T-helper 22 cell (primary cell): ENCODE measurements at places on chromosomes 2 and 18.

- DNase-seq = no peak
Observed at GRCh38 chr18:37560003-37560402, 5.6 kb downstream of the CELF4 start.

DNA sequence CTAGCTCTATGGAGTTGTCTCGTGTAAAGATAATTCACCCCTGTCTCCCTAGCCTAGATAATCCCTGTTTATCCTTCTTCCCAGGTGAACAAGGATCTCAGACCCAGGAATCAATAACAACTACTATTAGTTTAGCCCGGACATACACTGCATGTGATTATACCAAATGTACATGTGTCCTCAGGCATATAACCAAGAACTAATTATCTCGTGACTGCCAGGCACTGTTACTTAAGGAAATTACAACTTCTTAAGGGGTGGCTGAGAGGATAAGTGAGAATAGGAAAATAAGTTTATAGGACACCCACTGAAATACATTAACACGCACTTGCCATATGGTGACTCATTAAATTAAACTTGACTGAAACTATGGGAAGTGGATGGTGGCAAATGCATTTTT, 126.6 kb downstream of the CNTNAP5 start:
- DNase-seq = no peak

DNA sequence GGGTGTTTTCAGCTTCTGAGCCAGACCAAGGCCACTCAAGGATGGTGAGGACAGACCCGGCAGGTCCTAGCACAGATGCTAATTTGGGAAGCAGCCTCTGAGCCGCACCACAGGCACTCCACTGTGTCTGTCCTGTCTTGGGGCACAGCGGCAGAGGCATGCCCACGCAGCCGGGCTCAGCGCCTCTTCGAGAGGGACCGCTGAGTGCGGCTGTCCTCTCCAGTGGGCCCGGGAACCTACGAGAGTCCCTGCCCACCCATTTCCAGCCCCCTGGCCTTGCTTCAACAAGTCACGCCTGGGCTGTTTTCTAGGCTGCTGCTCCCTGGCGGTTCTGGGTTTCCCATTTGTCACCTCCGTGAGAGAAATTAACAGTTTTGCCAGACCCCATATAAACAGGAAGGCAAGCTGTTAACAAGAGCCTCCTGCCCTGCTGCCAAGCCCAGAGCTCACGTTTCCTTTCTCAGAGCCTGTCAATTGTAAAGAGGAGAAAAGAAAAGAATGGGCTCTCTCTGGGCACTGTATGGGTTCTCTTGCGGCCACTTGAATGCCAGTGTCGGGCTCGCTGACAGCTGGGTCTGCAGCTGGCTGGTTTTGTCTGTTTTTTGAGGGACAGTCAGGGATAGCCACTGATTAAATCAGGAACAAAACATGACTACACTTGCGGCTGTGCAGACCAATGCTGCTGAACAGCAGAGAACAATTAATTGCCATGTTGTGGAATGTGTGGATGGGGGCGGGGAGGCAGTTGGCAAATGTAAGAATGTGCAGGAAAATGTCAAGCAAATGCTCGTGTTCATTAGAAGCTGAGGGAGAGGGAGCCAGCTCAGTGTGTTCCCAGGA, 30.6 kb downstream of the TMEM17 start:
- DNase-seq = no peak

DNA sequence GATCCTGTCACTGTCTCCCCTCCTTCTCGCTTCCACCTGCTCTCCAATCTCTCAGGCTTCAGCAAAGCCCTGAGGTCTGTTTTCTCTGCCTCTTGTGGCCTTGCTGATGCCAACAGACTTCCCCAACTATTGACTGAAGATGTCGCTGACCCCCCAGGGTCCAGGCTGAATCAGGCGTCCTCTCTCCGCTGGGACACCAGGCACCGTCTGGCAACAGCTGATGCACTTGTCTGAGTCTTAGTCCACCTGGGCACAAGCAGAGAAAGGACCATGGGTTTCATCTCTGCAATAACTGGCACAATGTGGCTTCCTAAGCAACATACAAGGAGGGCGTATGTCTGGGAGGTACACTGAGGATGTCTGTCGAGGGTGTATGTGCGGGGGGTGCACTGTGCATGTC, 248.7 kb upstream of the MYT1L start:
- no peak for DNase-seq

DNA sequence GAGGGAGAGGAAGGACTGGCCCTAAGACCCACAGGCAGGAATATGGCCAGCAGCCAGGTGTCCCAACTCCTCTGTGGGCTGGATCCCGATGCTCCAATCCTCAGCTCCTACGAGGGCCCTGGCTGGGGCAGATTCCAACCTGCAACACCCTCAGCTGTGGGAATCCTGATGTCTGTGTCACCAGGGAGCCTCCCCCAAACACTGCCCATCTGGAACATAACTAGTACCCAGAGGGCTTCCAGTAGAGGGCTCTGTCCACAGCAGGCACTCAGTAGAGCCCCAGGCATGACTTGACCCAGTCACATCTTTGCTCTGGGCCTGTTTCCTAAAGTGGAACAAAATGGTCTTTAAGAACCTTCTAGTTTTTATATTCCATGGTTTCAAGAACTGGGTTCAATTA, 20.6 kb upstream of the LOXHD1 start:
- DNase-seq = no peak

DNA sequence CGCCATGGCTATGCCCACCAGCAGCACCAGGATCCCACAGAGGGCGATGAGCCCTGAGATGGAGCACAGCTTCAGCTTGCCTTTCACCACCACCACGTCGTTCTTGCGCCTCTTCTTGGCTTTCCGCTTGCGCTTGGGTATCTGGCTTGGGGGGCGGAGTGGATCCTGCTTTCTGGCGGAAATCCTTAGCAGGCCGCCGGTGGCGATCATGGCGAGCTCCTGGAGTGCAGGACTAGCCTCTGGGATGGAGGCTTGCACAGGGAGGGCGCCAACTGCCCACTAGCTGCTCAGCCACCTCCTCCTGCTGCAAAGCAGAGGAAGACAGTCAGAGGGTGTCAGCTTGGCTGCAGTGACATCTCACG, 3.5 kb downstream of the TMEM200C start:
- DNase-seq = no peak

DNA sequence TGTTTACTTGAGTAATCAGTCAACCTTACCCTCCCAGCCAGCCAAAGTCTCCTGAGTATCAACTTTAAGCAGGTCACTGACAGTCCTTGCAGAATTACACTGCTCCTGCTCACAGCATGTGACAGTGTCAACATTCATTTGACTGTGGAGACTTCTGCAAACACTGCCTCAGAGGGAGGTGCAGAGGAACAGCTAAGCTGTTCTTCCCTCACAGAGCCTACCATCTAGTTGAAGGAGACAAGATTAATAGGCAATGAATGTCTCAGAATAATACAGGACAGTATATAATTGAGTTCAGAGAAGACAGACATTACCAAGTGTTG, 11.9 kb downstream of the SLC14A2 start:
- DNase-seq = no peak

- DNase-seq = no peak
Observed at GRCh38 chr2:11159574-11160170, 4.4 kb downstream of the SLC66A3 start.

DNA sequence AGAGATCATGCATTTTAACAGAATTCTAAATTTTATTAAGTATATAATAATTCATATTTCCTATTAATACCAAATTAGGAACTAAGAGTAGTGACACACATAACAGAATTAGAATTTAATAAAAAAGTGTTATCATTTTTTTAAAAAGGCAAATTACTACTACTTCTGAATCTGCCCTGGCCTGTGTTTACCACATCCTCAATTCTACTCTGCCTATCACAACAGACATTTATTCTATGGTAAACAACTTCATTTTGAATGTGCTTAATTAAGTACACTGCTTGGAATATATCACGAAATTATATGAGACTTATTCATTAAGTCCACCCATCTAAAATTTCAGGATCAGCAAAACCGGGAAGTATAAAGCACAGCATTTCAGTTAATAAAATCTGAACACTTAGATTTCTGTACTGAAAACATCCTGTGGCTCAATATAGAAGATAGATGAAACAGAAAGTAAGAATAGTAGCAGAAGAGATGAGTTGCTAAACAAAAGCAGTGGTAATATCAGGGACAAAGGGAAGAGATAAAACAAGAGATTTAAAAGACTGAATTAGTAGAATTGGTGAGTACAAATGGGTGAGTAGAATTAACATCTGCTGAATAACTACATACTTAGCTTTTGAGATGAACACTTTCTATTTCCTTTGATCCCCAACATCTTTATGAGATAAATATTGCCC, 3.7 kb downstream of the SMC6 start:
- DNase-seq = no peak

- no peak for DNase-seq
Observed at GRCh38 chr2:198702796-198703195, 754.9 kb downstream of the SATB2 start.

- DNase-seq = no peak
Observed at GRCh38 chr18:46856973-46857372, 60.3 kb downstream of the PIAS2 start.

DNA sequence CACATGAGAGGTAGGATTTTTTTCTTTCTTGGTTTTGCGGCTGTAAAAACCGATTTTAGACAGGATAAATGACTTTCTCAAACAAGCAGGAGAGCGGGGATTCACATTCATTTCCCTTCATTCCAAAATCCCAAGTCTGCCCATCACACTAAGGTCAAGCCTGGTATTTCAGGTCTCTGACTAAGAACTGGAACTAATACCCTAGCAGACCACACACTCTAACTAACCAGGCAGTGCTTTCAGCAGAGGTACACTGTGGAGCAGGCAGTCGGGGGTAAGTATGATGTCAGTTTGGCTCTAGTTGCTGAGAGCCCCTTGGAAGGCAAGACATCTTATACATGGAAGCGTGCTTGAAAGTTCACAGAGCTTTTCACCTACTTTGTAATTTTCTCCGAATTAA, 128.1 kb upstream of the LHCGR start:
- DNase-seq = no peak

DNA sequence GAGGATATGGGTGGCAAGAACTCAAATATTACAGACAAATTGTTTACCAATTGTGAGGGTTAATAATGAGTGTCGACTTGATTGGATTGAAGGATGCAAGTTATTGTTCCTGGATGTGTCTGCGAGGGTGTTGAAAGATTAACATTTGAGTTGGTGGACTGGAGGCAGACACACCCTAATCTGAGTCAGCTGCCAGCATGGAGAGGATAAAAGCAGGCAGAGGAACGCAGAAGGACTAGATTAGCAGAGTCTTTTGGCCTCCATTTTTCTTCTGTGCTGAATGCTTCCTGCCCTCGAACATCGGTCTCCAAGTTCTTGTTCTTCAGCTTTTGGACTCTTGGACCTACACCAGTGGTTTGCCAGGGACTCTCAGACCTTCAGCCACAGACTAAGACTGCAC, 1503.7 kb downstream of the LRP1B start:
- DNase-seq = no peak

- DNase-seq = no peak
Observed at GRCh38 chr2:160582490-160583145, 89.0 kb upstream of the RBMS1 start.

DNA sequence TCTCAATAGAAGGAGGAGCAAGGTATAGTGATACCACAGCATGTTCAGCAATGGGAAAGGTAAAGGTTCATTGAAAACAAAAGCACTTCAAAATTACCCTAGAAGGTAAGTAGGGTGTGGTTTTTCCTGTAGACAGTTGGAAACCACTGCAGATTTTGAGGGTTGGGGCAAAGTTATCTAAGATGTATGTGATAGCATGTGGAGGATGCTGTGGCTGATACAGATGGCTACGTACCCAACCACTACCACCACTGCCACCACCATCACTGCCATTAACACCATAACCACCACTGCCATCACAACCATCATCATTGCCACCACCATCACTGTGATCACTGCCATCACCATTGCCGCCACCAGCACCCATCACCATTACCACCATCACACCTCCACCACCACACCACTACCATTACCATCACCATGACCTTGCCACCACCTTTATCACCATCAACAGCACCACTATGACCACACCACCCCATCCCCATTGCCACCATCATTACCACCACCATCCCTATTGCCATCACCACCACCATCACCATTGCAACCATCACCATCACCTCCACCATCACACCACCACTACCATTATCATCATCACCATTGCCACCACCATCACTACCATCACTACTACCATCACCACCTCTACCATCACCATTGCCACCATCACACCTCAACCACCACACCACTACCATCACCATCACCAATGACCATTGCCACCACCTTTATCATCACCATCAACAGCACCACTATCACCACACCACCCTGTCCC, 3.7 kb downstream of the TMSB10 start:
- DNase-seq = no peak

- no peak for DNase-seq
Observed at GRCh38 chr2:109247812-109248211, 118.8 kb downstream of the SH3RF3 start.

DNA sequence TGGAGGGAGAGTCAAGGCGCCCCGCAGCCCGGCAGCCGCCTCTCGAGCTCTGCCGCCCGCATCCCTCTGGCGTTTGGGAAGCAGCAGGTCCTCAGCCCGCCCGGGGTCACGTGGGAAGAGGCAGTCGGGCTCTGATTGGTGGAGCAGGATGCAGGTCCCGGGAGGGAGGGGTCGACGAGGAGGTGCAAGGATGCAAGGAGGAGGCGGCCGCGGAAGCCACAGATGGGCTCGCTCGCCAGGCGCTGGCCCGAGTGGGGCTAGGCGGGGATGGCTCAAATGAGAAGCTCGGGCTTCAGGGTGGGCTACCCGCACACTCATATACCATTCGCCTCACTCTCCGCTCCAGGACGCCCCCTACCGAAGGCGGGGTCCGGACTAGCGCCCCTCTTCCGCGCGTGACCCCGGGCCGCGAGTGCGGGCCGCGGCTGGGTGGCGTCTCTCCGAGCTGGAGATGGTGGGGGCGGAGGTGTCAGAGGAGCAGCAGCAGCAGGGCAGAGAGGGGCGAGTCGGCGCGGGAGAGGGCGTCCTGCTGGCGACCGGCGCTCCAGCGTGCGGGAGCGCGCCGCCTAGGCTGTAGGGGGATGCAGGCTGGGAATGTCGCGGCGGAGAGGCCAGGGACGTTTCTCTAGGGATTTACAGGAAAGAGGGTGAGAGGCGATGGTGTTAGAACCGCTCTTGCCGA, at the start of gene TMEFF2:
Gene TMEFF2 (minus strand): TSS at position 68 of the 682 bp plus-strand sequence. CDS start 409 bp downstream, outside the sequence.
- DNase-seq = no peak

GRCh38 chr2:181471226-181471625, 14.0 kb downstream of the ITGA4 start:
- DNase-seq = no peak

DNA sequence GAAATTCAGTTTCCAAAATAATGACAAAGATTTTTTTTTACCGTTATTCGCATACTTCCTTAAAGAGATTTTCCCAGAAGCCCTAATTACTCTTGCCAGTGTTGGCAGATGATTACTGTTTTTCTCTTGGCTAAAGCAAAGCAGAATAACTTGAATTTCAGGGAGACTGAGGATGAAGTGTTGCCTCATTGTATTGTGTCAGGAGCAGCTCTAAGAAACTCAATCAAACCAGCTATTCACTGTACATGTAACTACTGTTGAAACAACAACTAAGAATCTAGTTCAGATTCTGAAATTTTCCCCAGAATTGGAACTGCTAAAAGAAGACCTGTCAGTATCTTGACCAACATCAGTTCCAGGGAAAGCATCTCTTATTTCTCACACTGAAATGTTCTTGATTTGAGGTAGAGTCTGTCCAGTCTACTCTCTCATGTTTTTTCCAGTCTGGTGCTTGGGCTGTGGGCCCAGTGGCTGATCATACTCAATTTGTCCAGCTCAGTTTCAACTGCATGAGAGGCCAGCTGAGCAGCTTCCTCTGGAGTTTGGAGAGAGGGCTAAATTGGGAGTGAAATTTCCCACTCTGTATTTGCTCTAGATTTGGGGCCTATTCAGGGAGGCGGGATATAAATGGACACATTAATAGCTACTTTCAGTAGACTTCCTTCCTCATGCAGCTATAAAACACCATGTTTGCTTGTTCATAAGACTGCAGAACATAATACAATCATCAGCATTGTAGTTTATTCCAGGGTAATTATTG, 78.5 kb downstream of the PPP1R1C start:
- DNase-seq = no peak
